GM12892 (cell line): ENCODE measurements at places on chromosomes 5 and 9.

GRCh38 chr5:62938927-62939326 lies 360.3 kb downstream of the LRRC70 start:
- DNase-seq = no peak

DNA sequence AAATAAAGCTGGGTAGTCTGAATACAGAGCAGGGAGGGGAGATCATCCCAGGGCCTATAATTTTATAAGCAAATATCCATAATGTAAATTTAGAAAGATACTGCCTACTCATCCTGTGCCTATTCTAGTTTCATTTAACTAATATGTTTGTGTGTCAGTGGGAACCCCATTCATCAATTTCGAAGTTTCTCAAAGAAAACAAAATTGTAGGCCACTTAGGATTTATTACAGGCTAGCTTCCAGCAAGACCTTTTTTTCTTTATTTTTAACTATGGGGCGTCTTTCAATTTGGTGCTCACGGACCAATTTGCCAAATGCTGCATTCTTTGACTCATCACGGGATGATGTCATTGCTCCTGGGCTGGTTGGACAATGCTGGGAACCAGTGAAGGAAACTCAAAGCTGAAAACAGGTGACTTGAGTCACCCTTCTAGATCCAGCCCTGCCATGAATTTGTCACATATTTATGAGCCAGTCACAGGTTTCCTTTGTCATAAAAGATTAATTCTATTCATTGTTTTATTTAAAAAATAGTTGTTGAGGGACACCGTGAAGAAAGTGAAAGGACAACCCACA lies 13.4 kb downstream of the PCSK5 start:
- DNase-seq = no peak

GRCh38 chr5:56339732-56340131 lies 106.6 kb upstream of the ANKRD55 start:
- no peak for DNase-seq

GRCh38 chr5:177405805-177406204 lies 3.6 kb downstream of the F12 start:
- no peak for DNase-seq

- no peak for DNase-seq
These were observed 32.4 kb upstream of the CDK20 start for GRCh38 chr9:88006511-88007290.

DNA sequence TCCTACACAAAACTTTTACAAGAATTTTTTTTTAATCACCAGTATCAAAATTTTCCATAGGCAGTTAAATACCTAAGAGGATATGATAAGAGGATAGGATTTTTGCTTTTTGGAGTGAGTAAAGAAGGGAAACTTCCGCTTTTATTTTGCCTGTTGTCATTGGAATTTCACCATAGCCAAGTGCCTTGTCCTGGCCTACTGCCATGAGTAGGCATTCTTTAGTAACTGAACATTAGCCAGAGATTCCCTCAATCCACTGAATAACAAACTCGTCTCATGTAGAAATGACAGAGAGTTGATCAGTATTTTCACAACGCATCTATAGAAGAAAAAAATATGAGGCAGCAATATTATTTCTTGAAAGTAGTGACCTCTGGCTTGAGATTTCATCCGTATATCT lies 289.6 kb upstream of the ADAMTSL1 start:
- no peak for DNase-seq

GRCh38 chr9:93612052-93612795 lies 35.8 kb downstream of the PHF2 start:
- no peak for DNase-seq
